GM20000 (cell line): ENCODE measurements at places on chromosomes 1 and 21.

DNA sequence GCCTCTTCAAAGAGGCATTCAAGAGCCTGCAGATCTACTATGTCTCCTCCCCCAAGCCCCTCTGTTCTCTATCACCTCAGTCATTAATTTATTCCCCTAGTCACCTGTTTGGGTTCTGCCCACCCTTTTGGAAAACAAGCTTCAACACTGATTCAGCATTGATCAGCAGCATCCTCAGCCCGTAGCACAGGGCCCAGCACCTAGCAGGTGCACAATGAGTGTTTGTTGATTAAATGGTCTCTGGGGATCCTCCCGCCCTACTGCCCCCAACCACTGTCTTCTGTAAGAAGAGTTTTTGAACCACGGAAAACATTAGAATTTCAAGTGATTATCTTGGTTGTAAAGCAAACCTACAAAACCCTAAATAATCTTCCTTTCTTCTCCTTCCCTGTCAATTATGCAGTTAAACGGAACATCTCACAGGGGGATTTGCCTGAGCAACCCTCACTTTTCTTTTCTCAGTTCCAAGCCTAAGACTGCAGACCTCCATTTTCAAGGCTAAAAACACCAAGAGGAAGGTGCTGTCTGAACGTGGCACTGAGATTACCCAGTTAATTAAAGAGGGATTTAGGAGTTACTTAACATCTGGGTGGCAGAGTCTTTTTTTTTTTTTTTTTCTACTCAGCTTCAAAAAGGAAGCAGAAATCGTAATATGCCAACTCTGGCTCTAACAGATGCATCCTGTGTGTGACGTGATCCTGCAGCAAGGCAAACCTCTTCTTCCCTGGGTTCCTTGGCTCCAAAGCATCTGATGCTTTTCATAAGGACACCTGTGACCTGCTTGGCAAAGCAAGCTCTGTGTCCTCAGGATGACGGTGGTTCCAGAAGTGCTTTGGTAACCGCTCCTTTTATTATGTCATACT is 163.0 kb downstream of the KAZN start:
- DNase-seq, result no peak

GRCh38 chr1:94095744-94096469 is 25.0 kb downstream of the ABCA4 start:
- no peak for DNase-seq

DNA sequence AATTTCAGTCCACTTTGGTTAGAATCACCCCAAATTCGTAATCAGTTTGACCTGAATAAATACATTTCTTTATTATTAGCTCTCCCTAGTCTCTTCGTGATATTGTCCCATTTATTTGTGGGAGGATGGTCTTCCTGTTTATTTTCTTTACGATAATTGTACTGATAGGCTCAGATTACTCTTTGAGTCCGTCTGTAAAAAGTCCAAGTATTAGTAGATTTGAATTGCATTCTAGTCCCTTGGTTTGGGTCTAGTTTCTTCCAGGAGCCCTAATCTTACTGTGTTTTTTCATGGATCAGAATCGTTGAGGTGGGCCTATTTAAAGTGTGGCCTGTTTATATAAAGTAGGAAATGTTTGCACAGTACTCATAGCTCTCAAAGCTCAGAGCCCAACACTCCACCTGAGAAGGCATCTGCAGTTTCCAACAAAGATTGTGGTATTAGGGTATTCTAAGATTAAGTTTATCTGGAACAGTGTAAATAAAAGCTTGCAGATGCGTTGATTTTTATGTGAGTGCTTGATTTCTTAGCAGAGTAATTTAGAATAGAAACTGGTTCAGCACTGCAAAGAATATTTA is 33.1 kb downstream of the MAP3K21 start:
- DNase-seq, result no peak

DNA sequence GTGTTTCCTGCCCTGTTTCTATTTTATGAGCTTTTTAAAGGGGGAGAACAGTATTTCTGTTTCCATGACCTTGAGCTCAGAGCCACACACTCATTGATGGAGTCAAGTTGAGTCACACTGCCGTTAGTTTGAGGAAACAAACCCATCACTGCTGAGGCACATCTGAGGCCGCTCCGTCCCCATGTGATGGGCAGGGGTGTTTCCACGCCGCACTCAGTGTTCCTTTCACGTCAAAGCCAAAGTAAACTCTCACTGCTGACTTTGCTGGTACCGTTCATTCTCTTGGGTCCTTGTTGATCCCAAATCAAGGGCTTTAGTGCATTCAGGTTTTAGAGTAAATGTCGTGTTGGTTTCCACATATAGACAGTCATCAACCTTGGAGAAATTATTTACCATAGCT is 48.8 kb downstream of the PKNOX1 start:
- DNase-seq, result no peak

GRCh38 chr1:222653178-222653827 is 35.4 kb downstream of the MIA3 start:
- no peak for DNase-seq

DNA sequence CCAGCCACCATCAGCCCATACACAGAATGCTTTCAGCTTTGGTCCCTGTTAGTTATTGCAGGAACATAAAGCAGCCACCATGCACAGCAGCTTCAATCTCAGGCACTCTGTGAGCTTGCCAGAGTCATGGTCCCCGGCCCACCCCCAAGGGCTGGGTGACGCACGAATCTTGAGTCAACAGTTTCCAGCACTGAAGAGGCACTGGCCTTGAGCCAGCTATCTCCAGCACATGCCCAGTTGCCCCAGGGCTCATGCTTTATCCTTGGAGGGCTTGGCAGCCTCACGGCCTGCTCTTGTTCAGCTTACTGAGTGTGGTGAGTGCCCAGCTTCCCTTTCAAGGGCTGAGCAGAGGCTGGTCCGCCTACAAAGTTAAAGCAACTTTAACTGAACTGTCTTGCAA is 200.7 kb upstream of the RAB4A start:
- no peak for DNase-seq

DNA sequence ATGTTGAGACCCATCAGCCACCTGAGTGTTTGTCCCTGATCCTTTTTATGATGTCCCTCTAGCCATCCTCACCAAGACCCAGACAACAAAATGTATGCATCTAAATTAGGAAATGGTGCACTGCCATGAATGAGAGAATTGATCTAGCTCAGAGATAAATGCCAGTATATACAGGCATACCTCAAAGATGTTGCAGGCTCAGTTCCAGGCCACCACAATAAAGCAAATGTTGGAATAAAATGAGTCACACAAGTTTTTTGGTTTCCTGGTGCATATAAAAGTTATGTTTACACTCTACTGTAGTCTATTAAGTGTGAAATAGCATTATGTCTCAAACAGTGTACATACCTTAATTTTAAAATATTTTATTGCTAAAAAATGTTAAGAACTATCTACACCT is 63.9 kb downstream of the CHIA start:
- DNase-seq, result no peak

DNA sequence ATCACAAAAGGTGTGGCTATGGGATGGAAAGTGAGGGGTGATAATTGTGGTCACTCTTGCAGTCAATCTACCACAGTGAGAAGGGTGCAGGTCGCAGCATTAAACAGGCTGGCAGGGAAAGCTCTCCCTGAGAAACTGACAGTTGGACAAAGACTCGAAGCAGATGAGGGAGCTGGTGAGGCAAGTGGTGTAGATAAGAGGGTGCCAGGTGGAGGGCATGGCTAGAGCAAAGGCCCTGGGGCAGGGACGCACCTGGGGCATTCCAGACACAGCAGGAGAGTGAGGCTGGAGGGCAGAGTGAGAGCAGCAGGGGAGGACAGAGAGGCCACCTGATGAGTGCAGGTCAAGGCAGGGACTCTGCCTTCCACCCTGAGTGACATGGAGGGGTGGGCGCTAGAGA is 264.8 kb downstream of the PRDM2 start:
- DNase-seq, result no peak

GRCh38 chr1:241142493-241142892 is 214.5 kb downstream of the RGS7 start:
- DNase-seq, result no peak
